ENCODE measurements at places on chromosomes 16 and 17.

DNA sequence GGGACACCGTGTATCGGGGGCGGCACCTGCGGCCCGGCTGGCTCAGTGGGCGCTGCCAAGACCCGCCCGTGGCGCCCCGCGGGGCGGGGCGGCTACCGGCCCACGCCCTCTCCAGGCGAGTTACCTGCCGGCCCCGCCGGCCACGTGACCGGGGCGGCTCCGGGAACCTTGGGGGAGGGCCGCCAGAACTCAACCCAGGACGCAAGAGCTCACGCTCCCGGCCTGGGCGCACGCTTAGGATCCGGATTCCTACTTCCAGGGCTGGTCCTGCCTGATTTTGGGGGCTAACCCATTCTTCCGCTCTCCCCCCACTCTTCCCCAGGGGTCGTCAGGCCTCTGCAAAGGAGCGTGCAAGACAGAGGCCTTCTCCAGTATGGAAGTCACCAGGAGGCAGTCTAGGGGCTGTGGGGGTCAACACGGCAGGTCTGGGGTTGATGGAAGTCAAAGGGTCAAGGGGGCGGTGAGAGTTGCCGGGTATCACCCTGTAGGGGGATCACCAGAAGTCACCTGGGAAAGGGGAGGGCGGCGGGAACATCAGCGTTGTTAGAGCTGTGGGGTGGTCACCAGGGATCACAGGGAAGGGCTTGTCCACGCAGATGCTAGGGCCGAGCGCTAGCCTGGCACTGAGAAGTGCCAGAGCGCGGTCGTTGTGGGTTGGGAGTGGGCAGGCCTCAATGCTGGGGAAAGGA is 354 bp upstream of the ESRP2 start:
- DNase-seq: peak; percentile 53

DNA sequence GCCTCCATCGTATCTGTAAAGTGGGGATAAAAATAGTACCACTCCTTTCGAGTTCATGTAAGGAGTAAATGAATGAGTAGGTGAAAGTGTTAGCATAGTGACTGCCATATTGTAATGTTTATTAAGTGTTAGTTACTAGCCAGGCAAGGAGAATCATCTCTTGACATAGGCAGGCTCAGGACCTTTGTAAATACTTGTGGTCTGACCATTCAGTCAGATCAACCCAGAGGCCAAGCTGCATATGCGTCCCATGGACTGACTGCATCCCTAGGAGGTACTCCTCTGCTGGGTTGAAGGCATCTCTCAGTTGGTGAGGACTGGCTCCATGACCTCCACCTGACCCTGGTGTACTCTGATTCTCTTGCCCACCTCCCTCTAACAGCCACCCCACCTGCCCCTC is 40.5 kb upstream of the CDRT4 start:
- no peak for DNase-seq

DNA sequence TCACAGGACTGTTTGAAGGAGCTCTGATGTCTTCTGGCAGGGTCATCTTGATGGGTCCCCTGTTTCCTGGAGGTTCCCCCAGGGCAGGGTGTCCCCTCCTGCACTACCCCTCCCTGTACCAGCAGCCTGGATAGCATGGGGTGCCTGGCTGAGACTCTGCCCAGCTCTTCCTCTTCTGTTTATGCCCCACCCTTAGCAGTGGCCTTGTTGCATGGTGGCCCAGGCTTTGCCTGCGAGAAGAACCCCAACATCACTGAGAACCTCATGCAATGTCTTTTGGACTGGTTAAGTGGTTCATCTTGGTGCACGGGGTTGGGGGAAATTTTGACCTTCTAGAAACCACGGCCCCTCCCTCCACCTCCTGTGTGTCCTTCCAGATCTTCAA is 121.8 kb downstream of the IRX3 start:
- no peak for DNase-seq

DNA sequence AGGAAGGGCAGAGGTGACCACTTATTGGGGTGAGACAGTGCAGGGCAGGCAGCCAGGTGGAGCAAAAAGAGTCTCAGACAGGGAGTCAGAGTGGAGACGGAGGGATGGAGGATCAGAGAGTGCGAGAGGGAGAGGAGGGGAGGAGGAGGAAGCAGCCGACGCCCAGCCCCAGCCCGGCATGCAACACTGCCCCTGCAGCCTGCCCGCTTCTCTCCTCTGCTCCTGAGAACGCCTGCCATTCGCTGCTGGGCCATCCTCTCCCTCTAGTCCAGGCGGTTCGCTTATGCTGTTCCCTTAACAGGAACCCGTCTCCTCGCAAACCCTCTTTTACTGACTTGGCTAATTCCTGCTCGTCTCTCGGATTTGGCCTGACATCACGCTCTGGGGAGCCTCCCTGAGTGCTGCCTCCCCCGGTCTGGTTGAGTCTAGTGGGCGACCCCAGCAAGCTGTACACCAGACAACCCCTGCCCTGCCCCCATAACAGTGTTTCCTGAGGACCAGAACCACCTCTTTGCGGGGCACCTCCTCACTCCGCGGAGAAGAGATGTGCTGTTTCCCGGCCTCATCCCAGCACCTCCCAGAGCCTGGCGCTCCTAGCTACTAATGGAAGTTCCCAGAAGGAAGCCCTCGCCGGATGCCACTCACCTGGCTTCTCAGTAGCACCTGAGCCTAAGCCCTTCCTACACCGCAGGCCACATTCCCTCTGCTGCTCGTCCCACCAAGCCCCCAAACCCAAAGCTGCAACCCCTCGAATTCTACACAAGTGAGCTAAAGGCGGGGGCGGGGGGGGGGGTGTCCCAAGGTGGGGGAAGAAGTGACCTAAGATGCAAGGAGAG is 61.2 kb upstream of the CCL1 start:
- DNase-seq: no peak

DNA sequence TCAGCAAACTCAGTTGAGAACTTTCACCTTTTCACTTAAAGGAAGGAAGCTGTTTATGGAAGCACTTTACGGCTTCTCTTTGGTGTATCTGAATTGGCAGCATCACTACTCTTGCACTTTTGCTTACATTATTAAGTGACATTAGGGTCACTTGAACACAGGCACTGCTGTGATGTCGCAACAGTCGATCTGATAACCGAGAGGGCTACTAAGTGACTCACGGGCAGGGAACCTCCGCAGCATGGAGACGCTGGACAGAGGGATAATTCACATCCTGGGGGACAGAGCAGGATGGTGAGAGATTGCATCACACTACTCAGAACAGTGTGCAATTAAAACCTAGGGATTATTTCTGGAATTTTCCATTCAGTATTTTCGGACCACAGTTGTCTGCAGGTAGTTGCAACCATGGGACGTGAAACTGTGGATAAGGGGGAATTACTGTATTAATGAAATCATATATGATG is 56.5 kb downstream of the DNAH2 start:
- no peak for DNase-seq

GRCh38 chr16:31868691-31869167 is 4.9 kb upstream of the ZNF267 start:
- peak; percentile 75 for DNase-seq

DNA sequence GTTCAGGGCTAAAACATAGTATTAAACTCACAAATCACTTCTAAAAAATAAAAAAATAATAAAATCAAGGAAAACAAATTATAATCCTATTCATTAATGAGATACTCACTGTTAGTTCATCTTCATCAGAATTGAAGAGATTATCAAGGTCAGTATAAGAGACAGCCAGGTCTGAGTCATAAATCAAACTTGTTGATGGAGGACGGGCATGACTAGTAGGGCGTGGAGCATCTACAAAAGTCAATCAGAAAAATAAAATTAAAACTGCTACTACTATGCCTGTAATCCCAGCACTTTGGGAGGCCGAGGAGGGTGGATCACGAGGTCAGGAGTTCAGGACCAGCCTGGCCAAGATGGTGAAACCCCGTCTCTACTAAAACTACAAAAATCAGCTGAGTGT is 59.1 kb upstream of the INTS2 start:
- no peak for DNase-seq

GRCh38 chr16:58515125-58515870 is at the start of gene SETD6:
SETD6 (plus strand) TSS chr16:58515517; CDS start chr16:58515538, 21 bp downstream.
- peak; percentile 67 for DNase-seq

DNA sequence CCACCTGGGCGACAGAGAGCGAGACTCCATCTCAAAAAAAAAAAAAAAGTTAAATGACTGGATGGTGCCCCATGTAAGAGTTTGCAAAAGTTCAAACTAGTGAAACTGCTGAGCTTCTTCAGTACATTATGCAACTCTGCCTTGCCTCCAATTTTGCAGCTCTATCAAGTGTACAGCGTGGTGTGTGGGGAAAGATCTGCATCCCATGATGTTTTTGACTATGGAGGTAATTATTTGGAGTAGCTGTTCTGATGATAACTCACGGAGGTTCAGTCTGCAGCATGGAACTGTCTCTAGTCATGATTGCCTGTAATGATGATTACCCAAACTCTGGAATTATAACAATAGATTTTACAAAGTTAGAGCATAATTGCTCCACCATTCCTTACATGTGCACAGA is 149.6 kb downstream of the PITPNC1 start:
- DNase-seq: no peak

DNA sequence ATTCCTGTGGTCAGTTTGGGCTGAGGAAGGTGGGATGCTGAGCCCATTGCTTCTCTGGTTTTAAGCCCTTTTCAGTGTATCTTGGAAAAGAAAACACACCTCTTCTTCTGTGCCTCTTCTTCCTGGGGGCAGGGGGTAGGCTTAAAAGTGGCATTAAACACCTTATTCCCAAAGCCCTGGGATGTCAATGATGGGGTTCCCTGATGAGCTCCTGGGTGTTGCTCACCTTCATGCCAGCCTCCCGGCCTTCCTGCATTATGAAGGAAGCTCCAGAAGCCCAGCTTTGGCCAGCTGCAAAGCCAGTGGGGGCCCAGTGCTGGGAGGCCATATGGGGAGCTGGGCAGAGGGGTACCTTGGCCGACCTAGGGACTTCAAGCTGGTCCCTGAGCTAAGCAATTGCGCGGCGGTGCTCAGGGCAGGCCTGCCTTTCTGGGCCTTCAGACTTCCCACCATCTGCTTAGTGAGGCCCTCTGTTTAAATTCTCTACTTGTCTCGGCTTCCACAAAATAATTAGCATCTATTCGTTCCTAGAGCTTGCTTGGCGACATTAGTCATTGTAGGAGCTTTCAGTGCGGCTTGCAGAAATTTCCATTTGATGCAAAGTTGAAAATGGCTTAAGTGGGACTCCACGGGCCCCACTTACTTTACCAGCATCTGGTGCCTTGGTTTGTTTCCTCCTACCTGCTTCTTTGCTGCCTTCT is 121.7 kb upstream of the NLRP1 start:
- DNase-seq: no peak

DNA sequence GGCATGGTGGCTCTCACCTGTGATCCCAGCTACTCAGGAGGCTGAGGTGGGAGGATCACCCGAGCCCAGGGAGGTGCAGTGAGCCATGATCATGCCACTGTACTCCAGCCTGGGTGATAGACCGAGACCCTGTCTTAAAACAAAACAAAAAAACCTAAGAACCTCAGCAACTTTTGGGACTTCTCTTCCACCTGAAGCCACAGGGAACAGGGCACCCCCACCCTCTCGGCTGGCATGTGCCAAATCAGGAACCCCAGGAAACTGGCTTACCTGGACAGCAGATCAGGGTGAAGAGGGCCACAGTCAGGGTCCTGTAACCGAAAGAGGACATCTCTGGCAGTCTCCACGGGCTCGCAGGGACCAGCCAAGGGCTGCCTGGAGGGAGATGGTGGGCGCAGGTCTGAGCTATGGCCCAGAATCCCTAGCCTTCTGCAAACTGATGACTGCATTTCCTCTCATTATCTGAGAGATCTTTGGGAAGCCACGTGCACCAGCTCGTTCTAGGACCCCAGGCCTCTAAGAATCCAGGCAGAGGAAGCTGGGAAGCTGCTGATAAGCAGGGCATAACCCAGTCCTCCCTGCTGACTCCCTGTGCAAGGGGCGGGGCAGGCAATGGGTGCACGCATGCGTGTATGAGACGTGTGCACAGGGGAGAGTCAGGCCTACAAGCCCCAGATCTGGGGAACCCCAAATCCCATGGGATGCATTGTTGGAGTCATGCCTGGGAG is 8.4 kb downstream of the PRR29 start:
- DNase-seq: no peak

DNA sequence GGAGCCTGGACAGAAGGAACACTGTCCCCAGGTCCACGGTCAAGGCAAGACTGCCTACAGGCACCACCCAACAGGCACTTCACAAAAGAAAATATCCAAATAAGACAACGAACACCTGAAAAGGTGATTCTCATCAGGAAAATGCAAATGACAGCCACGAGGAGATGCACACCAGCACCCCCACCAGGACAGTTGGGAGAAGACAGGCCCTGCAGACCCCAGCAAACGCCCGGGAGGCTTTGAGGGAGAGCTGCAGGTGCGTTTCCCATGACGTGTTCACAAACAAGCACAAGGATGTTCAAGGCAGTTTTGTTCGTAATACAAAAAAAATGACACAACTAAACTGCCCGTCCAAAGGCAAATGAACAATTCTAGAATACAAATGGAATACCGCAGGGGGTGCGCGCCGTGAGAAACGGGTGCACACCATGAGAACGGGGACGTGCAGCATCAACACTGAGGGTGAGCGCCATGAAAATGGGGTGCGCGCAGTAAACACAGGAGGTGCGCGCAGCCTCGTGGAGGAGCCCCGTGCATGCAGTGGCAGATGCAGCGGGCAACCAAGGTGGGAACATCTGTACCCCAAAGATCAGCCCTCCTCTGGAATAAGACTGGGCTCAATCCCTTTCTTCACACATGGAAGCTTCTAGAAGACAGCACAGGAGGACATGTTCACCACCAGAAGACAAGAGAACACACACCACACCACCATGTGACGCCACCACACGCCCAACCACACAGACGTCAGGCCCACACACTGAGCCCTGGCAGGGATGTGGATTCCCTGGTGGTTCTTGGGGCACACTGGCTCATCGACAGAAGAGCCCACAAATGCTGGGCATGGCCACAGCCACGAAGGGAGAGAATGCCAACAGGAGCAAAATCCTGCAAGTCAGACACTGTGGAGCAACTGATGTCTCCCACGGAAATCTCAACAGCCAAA is 91.2 kb downstream of the ZNF778 start:
- peak; percentile 36 for DNase-seq

DNA sequence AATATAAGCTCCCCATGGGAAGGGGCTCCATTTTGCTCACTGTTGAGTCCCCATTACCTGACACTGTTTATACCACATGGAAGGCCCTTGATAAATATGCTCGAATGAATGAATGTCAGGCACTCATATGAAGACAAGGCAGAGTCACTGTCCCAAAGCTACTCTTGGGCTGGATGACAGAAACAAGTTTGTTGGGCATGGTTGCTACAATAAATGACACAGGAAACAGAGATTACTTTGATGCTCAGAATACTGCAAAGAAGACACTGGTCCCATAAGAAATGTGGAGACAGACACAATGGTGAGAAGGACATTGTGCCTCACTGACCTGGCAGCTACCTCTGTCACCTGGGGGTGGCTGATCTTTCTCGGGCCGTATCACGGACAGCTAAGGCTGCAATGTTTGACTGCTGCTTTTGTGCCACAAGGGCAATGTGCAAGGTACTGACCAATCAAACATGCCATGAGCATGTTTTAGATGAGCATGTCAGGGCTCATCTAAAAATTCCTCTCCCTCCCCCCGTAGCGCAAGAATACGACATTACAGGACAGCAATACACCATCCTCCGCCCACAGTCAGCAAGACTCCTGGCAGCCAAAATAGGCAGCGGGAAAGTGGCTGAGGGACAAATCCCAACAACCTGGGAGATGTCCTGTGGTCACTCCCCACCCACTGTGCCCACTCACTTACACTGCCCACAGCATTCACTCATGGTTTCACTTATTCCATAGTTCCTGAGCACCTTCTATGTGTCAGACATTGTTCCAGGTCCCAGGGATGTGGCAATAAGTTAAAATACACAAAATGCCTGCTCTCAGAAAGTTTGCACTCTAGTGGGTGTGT is 5.0 kb downstream of the PIK3R6 start:
- DNase-seq: no peak

- no peak for DNase-seq
Observed at GRCh38 chr16:54412037-54412436, 125.5 kb upstream of the IRX3 start.
